ENCODE measurements at places on chromosomes 12 and 14.
A peak's percentile ranks its signal among the peaks of the same experiment; 100 is the strongest.

DNA sequence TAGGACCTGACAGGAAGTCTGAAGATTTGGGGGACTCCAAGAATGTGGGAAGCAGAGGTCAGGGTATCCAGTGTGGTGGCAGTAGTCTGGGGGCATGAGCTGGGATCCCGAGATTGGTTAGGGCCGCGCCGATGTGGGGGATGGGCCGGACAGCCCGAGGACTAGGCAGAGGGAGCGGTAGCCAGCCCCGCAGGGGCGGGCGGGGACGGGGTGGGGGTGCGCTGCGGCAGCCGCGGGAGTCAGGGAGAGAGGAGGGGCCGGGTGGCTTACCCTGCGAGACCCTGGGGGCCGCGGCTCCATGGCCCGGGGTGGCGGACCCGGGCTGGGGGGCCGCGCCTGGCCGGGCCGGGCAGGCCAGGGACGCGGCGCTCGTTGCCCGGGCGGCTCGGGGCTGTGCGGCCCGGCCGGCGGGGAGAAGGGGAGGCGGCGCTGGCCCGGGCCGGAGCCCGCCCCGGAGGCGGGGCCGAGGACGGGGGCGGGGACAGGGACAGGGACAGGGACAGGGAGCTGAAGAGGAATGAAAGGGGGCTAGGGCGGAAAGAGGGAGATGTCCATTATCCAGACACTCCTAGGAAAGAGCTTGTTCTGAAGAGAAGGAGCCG, 5.6 kb downstream of the ZNF385A start:
- no peak for DNase-seq

DNA sequence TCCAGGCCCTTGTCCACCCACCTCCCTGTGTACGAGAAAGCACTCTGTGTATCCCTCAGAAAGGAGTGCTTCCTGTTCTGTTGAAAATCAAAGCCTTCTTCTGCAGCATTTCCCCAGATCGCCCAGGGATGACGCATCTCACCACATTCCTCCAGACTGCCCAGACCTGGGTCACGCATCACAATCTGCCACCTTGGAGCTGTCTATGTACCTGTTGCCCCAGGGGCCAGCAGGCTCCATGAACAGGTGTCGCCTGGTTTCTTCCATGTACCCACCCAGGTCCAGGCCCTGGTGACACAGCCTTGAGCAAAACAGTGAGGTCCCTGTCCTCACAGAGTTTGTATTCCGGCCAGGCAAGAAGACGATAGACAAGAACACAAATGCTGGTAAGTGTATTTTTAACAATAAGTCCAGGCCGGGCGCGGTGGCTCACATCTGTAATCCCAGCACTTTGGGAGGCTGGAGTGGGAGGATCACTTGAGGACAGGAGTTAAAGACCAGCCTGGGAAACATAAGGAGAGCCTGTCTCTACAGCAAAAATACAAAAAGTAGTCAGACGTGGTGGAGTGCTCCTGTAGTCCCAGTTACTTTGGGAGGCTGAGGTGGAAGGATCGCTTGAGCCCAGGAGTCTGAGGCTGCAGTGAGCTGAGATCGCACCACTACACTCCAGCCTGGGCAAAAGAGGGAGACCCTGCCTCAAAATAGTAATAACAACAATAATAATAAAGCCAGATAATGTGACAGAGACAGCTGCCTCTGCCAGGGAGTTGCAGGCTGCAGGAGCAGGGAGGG, 6.8 kb upstream of the PPP1R13B start:
- no peak for DNase-seq

DNA sequence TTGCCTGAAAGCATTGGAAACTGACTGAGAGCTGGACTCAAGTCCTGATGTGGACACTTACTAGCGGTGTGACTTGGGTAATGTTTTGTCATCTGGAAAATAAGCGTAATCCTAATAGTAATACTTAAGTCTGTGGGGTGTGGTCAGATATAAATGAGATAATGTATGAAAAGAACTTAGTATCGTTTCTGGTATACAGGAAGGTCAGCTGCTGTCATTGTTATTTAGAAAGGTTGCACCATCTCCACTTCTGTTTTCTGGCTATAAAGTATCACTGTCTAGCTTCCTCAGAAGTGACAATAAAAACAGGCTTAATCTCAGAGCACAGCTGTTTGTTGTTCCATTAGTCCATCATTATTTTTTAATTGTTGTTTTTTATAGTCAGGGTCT, 34.1 kb upstream of the TUBA1C start:
- no peak for DNase-seq

GRCh38 chr14:23321572-23322547, 603 bp downstream of the PABPN1 start:
- peak; percentile 26 for DNase-seq

DNA sequence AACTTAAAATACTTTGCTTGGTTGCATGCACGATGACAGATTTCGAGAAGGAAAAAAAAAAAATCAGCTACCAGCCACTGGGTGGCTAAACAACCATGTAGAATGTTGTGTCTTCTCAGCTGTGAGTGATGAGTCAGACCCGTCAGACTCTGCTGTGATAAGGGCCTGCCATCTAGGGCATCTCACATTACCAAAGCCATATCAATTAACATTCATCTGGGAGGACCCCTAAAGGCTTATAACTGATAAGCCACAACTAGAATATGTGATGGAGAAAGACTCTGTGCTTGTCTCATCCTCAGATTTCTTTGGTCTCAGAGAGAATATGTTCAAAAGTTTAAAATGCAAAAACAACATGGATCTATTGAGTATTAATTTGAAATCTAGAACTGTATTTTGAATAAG, 111.5 kb downstream of the PAX9 start:
- no peak for DNase-seq

GRCh38 chr14:87898301-87898700, 94.7 kb downstream of the GALC start:
- no peak for DNase-seq

DNA sequence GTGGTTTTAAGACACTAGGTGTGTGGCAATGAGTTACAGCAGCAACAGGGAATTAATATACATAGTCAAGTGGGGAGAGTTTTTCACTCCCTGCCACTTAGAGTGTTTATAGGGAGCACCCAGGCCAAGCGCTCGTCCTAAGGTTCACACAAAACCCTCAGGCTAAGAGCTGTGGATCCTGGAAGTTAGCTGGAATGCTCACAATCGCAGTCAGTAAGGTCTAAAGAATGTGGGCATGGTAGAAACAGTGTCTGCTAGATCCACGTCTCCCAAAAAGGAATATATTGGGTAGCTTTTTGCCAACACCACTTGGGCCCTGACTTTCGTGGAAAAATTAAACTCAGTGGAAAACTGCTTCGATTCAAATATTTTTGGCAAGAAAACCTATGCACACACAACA, 36.6 kb downstream of the STAB2 start:
- DNase-seq, result no peak

- no peak for DNase-seq
These were observed 45.7 kb upstream of the KCNA5 start for GRCh38 chr12:4997939-4998338.

GRCh38 chr12:106021516-106021915, 117.2 kb downstream of the NUAK1 start:
- no peak for DNase-seq

DNA sequence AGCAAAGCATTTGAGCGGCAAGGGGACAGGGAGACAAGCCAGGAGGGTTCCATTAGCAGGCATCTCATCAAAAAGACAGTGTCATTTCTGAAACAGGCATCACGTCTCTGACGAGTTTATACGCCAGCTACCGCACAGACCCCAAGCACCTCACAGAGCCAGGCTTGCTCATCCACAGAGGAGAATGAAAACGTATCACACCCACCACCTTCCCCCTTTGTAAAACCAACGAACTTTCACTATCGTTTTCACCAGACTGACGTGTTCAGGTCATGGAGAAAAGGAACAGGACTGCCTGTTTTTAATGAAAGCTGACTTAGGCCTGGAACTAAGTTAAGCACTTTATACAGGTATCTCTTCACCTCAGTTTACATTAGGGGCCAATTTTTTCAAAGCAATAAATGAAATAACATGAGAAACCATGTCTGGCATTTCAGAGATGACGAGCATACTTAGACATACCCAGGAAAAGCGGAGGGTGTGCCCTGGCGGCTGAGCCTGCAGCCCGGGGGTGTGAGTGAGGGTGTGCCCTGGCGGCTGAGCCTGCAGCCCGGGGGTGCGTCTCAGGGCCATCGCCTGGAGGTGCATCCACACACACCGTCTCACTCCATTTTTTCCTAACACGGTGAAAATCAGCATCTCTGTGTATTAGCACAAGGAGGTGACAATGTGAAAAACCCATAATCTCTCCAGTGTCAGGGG, 41.9 kb downstream of the STX2 start:
- DNase-seq, result peak; percentile 17

DNA sequence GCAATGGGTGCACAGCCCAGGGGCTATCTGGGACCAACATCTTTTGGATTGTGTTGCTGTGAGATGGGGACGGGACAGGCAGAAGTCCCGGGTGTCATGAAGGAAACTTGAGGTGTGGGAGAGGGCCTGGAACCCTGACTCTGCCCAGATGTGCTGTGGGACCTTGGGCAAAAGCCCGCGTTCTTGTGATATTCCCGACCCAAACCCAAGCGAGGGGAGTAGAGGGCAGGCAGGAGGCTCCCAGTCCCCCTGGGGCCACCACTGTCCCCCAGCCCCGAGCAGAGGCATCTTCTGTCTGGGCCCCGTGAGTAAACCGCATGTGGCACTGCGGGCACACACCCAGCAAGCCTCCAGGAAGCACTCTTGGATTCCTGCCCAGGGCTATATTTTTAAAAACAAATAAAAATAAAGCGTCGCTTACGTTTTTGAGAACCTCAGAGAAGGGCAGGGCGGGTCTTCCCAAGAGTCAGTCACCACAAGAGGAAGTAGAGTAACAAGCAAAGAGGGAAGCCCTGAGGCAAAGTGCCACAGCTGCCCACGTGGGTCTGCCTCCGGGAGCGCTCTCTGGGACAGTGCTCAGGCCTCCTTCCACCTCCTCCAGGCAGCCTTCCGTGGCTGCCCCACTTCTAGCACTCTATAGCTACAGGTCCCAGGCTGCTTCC, 39.5 kb downstream of the BEGAIN start:
- DNase-seq, result no peak

DNA sequence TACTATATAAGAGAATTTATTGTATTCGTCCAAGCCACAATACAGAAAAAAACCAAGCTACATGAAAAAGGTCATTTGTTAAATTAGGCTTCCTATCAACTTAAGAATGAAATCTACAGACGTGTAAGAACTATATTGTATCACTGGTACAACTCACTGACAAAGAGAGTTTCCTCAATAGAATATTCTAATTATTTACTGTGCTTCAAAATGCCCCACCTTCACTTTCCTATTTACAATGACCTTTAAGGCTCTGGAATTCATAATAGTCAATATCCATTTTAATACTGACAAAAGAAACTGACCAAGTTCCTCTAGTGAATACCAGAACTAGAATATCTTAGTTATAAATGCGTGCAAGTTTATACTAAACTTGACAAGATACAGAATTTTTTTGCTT, 55.9 kb downstream of the C2CD5 start:
- no peak for DNase-seq

DNA sequence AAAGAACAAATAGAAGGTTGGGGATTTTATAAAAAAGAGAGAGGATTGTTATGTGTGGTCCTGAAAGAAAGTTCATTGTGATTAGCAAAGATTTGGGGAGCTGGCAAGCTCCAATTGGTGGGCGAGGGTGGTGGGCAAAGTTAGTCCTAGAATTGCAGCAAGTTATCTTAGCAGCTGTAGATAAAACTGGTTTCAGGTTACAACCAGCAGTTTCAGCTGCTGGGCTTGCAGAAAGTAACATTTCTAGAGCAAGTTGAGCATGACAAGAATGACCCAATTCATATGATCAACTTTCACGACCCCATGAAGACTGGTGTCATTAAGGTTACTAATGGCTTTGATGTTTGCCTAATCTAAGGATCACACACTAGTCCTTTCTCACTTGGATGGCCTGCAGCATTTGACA, 177.9 kb upstream of the NUDT4 start:
- DNase-seq, result no peak

GRCh38 chr14:38291681-38292467, 36.0 kb upstream of the CLEC14A start:
- DNase-seq, result no peak

GRCh38 chr12:116293687-116294453, 16.4 kb upstream of the MED13L start:
- no peak for DNase-seq

- no peak for DNase-seq
These were observed 26.9 kb downstream of the IQSEC3 start for GRCh38 chr12:93266-94005.

GRCh38 chr12:31887109-31887811, 72.0 kb upstream of the RESF1 start:
- DNase-seq, result no peak

GRCh38 chr14:21168055-21168454, 12.2 kb upstream of the OR5AU1 start:
- no peak for DNase-seq

- DNase-seq, result no peak
These were observed 61.3 kb downstream of the ARF6 start for GRCh38 chr14:49954171-49954631.

DNA sequence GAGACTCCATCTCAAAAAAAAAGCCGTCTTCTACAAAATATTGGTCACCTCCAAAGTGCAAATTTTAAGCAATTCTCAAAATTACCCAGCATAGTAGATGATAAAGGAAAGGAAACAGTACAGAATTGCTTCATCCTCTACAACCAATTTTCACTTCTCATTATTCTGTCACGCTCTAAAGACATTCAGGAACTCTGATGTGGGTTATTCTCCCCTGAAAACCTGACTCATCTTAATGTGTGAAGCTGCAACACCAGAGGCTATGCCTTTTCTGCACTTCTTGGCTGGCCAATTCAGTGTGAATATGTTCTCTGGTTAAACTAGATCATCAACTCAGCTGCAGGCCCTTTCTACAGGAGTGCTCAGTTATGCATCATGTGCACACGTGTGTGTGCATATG, 11.0 kb downstream of the PTGER2 start:
- no peak for DNase-seq

DNA sequence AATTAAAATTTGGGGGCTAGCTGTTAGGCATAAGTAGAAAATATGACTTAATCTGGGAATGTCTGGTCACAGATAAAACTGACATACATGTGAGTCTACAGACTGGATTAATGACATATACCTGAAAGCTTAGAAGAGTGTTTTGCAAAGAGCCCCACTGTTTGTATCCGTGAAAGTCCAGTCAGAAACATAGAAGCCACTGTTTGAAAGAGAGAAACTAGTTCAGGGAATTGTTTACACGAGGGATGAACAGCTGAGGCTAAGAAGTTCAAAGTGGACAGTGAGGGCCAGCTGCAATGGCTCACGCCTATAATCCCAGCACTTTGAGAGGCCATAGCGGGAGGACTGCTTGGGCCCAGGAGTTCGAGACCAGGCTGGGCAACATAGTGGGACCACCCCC, 36.2 kb upstream of the SGPP1 start:
- DNase-seq, result no peak

GRCh38 chr12:107090711-107091110, 2.6 kb downstream of the CRY1 start:
- DNase-seq, result no peak

DNA sequence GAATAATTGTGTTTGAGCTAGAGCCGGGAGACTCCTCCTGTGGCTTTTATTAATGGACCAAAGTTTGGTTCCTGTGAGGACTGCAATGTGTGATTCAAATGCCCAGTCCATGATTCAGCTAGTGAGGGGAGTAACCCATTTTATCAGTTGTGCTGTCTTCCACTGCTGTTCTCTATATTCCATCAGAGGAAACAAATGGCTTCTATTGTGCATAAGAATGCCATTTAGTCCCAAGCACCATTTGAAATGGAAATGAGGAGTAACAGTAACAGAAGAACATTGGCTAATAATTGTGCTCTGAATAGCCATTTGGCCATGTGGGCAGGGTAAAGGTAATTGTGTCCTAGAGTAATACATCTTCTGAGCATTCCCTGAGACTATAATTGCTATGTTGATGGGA, 642.7 kb downstream of the DIO2 start:
- no peak for DNase-seq

- no peak for DNase-seq
These were observed 66.8 kb downstream of the GLRX5 start for GRCh38 chr14:95601650-95602049.

Data from stimulated activated CD8-positive, alpha-beta memory T cell treated with anti-CD3 and anti-CD28 coated beads, Interleukin-4, amount 100 ng/mL, for 24 hours (primary cell).